ENCODE measurements at places on chromosomes 3 and 15.

DNA sequence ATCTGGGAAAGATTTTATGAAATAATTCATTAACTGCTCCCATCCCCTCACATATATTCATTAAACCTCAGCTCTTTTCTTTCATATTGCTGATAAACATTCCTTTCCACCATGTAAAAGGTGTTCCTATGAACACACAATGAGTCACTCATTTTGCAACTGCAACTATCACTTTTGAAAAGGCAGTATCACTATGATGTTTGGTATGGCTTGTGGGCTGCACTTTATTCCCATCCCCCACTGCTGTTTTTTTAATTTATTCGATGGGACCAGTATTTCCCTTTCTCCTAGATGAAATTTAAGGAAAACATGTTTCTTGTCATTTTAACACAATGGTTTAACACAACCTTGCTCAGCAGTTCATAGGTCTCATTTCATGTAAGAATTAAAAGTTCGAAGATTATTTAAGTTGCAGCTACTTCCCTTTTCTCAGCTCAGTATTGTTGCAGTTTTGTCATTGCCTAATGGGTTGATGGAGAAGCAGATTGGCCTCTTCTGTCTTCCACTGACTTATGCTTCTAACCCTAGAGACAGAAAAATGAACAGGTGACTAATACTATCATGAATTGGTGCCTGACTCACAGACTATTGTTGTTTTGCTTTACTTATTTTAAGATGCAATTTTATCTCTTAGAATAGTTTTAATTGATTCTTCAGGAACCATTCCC lies 280.3 kb downstream of the ZPLD1 start:
- no peak for DNase-seq

DNA sequence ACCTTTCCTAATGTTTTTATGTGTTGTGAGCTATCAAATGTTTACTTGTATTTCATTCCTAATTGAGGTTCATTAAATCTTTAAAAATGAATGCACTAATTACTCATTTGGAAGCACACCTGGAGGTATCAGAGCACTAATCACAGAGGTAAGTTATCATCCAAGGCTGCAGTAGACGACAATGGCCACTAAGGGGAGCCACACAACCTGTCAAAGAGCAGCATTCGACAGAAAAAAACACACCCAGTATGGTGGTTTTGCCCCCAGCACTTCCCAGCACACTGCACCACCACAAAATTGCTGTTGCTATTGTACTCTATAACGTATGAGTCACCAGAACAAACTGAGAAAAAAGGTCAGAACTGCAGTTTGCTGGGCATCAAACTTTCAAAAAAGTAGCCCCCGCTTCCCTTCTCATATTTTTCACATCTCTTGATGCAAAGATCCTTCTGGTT lies 205.9 kb upstream of the IGF1R start:
- peak; percentile 68 for DNase-seq

- no peak for DNase-seq
Observed at GRCh38 chr15:37837276-37837675, 97.2 kb upstream of the TMCO5A start.

- DNase-seq, result no peak
Observed at GRCh38 chr15:98657721-98658120, 9.4 kb downstream of the IGF1R start.

DNA sequence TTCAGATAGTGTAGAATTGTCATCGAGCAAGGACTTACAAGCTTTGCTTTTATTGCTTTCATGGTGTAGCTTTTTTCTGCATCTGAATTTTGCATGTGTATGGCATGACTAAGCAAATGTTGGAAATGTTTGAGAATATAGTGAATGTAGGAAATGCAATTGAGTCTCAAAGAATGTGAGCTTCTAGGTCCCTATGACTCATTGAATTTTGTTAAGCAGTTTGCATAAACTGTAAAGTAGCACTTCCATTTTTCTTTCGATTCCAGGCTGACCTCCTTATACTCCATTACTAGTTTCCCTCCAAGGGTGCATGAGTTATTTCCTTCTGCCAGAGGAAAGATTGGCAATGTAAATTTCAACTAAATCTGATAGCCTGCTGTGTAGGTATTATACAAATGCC lies 619.2 kb downstream of the DIPK2A start:
- peak; percentile 72 for DNase-seq

DNA sequence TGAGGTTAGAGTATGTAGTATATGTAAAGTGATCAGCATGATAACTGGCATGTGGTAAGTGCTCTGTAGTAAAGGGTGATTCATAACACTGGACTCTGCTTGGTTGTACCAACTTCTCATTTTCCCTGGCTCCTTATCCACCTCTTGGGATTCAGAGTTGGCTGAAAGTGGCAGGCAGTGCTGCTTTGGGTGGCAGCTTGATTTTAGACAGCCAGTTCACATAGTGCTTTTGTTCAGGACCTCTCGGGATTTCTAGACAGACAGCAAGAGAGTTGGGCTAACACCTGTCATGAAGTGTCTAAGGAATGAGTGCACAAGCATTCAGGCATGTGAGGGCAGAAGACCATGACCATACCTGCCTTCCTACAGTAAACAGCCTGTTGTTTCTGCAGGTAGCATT lies 69.0 kb downstream of the RBM6 start:
- peak; percentile 7 for DNase-seq

DNA sequence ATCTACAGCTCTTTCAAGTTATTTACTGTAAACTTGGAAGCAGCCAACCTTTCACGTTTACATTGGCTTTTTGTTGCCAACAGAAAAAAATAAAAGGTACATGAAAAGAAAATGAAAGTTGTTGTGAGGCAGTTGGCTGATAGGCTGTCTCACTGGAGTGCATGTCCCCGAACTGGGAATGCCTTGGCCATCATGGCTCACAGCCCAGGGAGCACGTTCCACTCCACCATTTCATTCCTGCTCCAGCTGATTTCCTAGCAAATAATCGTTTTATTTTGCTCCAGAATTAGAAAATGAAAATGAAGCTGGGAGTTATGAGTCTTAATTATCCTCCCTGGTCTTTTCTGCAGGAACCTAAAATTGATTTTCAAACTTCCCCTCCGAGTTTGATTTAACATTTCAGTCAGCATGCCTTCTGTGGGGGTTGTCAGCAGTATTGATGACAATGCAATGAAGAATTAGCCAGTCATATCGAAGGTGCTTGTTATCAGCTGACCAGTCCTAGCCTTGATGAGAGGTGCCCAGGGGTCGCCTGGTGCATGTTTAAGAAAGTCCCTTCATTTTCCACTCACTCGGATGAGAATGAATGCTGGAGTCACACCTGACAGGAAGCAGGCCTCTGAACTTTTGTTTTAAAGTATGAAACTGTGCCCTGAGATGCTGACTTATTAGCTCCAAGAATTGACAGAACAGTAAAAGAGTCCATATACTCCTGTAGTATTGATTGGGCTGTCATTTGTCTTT lies 293.7 kb upstream of the TRIM42 start:
- no peak for DNase-seq
